BE2C (cell line): ENCODE measurements at places on chromosomes 16 and 17.

DNA sequence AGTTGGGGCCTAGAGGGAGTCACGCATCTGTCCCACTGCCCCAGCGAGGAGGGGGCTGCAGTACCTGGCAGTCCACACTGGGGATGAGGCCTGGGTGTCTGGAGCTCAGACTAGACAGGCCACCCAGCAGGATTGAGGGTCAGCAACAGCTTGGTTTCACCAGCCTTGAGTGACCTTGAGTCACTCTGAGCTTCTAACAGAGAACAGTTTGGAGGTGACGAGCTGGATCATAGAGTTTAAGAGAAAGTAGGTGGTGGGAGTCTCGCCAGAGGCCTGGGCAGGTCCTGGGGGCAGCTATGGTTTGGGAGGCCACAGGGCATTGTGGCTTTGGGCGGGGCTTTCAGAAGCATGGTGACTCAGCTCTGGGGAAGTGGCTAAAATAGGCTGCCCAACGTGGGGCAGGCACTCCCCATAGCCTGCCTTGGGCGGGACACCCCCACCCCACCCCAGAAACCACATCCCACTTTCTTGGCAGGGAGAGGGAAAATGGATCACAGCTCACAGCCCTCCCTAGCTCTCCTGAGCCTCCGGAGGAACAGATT is 20.5 kb downstream of the CDC42EP4 start:
- no peak for DNase-seq

GRCh38 chr17:1390432-1391367 is 9.3 kb downstream of the YWHAE start:
- no peak for DNase-seq

DNA sequence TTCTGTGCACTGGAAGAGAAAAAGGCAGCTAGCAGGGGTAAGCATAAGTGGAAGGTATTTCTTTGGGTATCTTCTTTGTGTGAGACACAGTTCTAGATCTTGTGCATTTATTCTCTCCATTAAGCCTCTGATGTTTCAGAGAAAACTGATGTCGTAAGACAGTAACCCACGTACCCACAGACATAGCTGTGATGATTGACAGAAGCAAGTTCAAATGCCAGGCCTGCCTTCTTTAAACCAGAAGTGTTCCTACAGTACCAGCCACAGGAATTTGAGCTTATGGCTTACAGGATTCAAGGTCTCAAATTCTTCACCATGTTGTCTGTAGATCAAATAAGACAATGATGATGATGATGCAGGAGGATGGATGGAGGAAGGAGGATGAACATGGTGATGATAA is 161.4 kb upstream of the KCNJ16 start:
- no peak for DNase-seq

DNA sequence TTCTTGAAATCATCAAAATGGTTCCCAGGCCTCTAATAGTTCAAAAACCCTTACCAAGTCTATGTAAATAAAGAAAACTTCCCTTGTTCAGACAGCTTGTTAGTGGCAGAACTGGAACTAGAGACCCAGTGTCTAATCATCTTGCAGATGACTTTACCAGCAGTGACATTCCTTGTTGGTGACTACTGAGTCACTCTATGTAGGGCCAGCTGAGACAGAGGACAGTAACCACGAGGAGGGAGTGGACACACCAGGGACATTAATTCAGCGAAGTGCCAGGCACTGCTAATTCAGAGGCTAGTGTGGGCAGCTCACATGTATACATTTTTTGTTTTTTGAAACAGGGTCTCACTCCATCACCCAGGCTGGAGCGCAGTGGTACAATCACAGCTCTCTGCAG is 6.1 kb upstream of the HEATR3 start:
- no peak for DNase-seq

DNA sequence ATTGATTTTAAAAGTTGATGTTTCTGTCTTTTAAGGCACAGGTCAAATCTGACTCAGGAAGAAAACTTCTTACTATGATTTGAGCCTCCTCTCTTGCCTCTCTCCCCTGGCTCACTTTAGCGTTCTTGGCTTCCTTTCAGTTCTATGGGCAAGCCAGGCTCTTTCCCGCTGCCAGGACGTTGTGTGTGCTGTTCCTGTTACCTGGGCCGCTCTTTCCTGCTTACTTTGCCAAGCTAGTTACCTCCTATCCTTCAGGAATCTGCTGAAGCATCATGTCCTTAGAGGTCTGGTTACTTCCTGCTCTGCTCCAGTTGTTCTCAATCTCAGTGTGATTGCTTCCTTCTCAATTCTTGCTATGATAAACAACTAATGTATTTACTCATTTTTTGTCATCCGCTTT is 1108.5 kb upstream of the EEF2KMT start:
- DNase-seq = no peak

GRCh38 chr16:46747777-46748651 is at the start of gene MYLK3:
TSS of gene MYLK3 (minus strand) at chr16:46748344. CDS start at chr16:46748193, 151 bp downstream.
- DNase-seq = no peak

DNA sequence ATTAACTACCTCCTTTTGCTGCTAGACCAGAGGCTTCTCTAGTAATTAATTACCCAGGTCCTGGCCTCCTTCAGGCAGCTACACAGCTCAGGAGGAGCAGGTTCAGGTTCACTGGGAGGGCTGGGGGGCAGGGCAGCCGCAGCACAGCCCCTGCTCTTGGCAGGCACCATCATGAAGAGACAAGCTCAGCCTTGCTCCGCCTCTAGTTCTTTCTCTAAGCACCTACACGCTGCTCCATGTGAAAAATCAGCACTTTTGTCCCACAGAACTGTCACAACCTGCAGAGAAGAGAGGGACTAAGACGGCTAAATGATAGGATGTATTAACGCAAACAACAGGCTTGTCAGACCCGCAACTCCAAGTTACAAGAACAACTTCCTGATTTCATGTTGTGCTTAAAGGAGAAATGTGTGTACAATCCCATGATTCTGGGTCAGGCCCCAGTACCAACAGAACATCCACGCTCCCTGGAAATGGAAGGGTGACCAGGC is 53.4 kb downstream of the GRB2 start:
- peak; percentile 37 for DNase-seq

GRCh38 chr16:20969386-20969785 is 68.8 kb downstream of the LYRM1 start:
- no peak for DNase-seq

DNA sequence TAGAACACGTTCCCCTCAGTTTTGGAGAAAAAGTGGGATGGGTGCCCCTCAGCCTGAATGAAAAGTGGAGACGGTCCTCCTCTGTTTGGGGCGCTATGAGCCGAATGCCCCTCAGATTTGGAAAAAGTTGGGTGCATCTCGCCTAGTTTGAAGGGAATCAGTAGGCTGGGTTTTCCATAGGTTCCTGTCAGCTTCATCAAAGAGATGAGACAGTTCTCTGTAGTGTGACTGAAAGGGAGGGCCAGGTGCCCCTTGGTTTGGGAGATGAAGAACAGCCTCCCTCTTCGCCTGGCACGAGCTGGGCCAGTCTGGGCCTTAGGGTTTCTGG is 742 bp upstream of the SLC9A5 start:
- DNase-seq = no peak

- no peak for DNase-seq
Measured at GRCh38 chr17:12953156-12953555, 64.7 kb downstream of the ELAC2 start.

GRCh38 chr17:62135742-62136141 is 70.7 kb upstream of the MED13 start:
- no peak for DNase-seq

- DNase-seq = no peak
Measured at GRCh38 chr16:57022445-57022844, 33.1 kb downstream of the NLRC5 start.

DNA sequence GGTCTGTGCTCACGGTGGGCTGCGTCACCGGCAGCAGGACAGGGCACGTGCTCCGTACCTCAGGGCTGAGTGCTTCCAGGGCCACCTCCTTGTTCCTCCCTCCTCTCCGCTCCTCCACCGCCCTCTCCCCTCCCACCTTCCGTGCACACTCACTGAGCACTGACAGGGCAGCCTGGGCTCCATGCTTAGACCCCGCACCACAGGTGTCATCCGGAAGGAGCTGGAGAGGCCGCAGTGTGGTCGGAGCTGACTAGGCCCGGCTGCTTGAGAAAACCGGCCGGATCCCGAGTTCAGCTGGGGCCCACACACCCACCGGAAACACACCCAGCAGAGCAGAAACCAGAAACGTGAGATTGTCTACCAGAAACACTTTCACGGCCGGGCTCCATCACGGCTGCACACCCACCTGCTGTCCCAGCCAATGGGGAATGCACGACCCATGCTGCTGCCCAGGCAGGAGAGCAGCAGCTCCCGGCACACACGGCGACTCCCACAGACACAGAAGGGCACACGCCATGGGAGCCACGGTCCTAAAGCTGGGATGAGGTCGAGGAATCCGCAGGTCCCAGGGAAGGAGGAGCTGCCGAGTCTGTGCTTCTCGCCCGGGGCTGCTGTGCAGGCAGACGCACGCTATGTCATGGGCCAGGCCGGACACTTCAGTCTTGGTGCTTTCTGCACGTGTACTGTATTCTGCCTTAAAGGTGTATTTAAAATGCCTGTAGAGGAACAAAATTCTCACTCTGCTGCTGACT is 55.0 kb upstream of the ZNF469 start:
- DNase-seq = no peak

DNA sequence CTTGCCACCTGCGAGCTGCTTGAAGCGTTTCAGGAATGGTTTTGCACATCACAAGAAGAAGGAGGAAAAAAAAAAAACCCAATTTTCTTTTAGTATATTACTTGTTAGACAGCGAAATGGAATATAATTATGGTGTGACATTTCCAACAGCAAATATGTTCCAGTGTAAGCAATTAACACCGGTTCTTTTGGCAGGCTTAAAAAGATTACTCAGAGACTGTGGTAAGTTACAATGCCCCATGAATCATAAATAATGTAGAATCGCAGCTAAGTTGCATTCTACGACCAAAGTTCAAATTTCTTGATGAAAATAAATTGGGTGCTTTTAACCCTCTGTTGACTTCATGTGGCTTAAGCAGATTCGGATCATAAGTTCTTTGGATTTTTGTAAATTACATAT is 245.2 kb downstream of the XYLT1 start:
- DNase-seq = no peak

GRCh38 chr16:61323456-61323855 is 712.8 kb downstream of the CDH8 start:
- DNase-seq = no peak

GRCh38 chr16:46920402-46921068 is 36.4 kb downstream of the GPT2 start:
- DNase-seq = no peak

- no peak for DNase-seq
Measured at GRCh38 chr17:70654706-70655105, 485.4 kb downstream of the KCNJ2 start.

DNA sequence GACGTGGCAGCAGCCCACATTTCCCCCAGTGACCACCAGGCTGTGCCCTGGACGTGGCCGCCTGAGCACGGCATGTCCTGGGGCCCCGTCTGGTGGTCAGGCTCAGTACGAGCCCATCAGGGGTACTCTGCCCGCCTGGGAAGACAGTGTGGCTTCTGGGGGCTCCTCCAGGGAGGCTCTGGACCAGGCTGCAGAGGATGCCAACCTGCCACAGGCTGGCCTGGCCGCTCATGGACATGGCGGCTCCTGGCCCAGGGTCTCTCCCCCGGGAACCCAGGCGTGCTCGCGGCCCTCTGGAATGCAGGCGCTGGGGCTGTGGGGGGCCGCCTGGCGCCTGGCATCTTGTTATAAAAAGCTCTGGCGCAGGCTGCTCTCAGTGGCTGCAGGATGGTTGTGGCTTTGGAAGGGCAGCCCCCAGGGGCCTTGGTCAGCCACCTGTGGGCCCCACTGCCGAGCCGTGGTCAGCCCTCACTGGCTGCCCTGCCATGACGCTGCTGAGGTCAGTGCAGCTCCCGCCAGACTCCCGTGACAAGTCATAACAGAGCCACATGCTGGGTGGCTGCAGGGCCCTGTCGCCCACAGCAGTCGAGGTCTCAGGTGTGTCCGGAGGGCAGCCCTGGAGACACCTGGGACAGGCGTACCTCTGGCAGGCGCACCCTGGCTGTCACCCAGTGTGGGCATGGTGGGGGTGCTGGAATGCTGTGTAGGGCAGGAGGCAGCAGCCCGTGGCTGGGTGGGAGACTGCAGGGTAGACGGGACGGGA is 15.0 kb downstream of the CENPX start:
- no peak for DNase-seq

DNA sequence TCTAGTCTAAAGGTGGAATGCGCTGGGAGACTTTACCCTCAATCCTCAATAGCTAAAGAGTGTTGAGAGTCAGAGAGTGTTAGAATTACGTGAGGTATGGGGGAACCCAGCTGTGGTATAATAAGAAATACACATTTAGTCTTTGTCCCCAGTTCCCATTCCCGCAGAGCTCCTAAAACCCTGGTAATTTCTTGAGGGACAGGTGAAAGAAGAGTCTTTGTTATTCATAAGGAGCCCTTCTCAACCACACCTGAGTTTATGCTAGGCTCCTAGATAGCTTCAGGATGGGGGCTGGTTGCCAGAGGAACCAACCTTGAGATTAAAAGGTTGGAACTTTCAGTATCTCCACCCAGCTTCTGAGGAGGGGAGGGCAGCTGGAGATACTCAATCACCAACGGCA is 5.8 kb downstream of the ZNF18 start:
- DNase-seq = no peak

- no peak for DNase-seq
Measured at GRCh38 chr16:48517493-48517892, 92.5 kb downstream of the N4BP1 start.

GRCh38 chr17:67245694-67246402 is 852 bp upstream of the HELZ start:
- DNase-seq = peak; percentile 67

GRCh38 chr17:14361945-14362508 is 61.1 kb downstream of the HS3ST3B1 start:
- no peak for DNase-seq

DNA sequence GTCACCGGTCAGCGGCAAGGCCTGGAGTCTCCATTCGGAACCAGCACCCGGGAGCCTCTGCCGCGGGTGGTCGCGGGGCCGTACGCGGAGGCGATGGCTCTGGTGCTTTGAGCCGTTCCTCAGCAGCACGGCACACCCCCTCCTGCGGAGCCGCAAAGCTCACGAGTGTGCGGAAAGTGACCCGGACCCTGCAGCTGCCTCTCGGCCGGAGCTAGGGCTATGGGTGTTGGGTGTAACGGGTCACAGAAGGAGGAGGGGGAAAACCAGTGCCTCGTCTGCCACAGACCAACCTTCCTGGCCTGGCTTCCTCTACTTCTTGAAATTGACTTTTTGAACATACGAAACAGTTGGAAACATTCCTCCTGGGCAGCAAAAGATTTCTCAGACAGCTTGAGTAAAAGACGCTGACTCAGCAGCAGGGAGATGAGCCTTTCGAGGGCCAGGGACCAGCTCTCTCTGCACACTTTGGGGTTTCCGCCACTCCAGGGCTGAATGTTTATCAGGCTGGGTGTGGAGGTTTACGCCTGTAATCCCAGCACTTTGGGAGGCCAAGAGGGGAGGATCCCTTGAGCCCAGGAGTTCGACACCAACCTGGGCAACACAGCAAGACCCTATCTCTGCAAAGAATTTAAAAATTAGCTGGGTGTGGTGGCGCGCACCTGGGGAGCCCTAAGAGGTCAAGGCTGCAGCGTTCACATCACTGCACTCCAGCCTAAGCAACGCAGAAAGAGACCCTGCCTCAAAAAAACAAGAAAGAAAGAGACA is 26.4 kb upstream of the PITPNA start:
- no peak for DNase-seq
